Stimulated activated CD4-positive, alpha-beta T cell treated with anti-CD3 and anti-CD28 coated beads, Interleukin-2, amount 100 ng/mL, for 24 hours (primary cell): ENCODE measurements at places on chromosomes 5 and 9.

DNA sequence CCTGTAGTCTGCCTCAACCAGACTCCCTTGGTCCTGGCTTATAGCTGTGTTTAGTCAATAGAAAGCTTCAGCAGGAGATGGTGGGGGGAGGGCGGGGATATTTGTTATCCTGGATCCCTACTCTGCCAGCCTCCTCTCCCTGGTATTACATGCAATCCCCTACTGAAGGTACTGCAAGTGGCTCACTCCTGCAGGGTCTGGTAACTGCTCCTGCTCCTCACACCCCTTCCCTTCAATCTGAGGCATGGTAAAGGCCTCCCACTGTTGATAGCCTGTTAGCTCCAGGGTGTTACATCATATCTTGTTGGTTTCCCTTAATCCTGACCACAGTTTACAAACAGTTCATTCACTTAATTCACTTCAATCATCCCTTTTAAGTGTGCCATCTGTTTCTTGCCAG is 137.5 kb downstream of the AP3B1 start:
- no peak for DNase-seq

DNA sequence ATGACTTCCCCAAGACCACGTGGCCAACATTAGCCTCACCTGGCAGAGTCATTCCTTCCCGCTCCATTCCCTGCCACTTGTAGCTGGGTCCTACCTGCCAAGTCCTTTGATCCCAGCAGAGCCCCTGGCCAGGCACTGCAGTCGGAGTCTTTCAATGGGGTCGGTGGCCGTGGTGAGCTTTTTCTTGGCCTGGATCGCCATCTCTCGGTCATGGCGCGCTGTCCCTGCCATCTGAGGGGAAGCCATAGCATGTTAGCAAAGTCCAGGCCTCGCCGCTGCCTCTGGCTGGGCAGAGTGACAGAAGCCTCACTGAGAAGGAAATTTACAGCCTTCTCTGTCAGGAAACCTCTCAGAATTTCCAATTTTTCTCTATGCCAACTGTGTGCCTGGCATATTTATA is 17.5 kb downstream of the CAPSL start:
- no peak for DNase-seq

GRCh38 chr9:61667559-61668121 is 477.8 kb downstream of the SPATA31A7 start:
- DNase-seq, result no peak

DNA sequence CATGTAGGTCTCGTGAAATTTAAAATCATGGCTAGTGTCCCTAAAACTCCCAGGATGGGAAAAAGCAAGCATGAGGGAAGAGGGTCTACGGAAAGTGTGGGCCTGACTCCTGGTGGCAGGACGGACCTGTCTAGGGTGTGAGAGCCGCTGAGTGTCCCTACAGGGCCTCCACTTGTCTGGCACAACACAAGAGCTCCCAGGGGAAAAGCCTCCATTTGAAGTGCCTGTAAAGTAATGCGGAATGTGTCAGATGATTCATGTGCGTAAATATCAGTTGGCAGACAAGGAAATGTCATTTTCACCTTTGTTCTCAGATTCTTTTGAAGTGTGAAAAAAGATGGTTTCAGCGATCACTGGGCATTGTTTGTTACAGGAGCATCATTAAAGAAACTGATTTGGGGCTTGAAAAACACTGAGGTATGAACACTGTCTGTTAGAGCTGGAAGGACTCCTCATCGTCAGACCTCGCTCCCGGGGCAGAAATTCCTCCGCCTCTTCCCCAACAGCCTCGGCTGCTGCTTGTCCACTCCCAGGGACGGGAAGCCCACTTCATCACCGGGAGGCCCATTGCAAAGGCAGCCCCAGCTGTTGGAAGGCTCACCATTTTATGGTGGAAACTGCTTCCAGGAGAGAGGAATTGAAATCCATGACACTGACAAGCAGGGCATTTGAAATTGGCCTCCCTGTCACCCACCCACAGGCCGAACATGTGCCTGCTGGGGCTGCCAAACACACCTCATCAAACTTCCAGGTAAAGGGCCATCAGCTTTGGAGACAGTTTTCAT is 240.8 kb downstream of the FSTL4 start:
- DNase-seq, result no peak

DNA sequence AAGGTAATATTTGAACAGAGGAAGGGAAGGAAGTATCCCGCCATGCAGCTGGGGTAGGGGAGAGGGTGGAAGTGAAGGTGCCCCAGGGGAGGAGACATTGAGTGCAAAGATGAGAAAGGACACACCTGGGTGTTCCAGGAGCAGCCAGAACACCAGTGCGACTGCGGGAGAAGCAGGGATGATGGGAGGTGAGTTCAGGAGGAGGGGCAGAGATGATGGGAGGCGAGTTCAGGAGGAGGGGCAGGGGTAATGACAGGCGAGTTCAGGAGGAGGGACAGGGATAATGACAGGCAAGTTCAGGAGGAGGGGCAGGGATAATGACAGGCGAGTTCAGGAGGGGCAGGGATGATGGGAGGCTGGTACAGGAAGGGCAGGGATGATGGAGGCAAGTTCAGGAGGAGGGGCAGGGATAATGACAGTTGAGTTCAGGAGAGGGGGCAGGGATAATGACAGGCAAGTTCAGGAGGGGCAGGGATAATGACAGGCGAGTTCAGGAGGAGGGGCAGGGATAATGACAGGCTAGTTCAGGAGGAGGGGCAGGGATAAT is 17.2 kb upstream of the SPOCK1 start:
- no peak for DNase-seq

DNA sequence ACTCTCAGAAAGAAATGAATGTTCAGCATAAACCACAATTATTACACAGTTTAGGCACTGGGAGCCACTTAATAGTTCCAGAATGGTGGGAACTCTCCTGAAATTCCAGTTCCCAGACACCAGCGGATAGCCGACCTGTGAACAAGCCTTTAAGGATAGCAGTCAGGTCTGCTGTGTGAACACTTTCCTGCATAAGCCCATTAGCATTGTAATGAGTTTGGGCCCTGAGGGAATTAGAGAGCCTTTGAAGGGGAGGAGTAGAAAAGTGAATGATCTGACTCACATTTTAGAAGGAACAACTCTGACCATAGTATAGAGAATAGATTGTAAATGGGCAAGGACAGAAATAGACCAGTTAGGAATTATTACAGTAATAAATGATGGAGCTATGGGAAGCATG is 189.1 kb downstream of the ADGRV1 start:
- no peak for DNase-seq

DNA sequence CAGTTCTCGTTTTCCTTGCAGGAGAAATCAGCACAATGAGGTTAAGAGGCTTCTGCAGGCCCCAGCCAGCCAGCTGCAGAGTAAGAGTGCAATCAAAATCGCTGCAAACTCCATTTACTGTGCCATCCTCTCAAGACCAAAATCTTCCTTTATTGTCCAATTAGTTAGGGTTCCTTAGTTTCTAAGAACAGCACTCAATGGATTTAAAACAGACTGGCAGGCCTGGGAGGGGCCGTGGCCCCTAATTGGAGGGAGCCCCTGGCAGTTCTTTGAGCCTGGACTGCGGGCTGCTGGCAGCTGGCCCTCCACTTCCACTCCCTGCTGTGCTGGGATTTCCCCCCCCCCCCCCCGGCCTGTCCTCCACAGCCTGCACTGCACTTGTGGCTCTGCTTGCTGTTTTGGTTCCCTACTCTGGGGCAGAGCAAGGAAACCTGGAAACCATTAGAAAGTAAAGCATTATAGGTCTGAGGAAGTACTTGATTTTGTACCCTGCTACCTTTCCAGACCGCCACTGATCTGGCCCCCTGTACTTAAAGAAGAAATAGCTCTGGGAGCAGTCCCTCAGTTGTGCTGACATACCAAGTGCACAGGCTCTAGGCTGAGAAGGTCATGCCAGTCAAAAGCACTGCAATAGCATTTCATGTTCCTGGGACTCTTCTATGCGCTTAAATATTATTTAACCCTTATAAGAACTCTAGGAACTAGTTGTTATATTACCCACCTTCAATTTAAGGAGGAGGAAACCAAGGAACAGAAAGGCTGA is 129.0 kb downstream of the APBA1 start:
- DNase-seq, result no peak

- no peak for DNase-seq
These were observed 2.8 kb upstream of the STOML2 start for GRCh38 chr9:35105571-35106342.

DNA sequence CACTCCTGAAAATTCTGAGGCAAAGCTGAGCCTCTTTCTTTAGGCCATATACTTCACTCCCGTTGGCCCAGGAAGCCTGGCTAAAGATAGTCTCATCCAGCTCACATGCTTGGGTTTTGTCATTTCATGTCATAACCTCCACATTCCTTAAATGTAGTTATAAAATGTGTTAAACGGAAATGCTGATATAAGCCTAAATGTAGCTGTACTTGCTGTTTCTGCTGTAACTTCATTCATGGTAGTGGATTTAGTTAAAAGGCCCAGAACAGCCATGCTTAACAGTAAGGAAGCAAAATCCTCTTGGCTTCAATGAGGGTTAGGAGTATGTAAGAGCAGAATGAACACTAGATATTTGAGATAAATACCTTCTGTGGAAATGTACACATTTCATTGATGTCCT is 135.8 kb upstream of the TMEM161B start:
- no peak for DNase-seq

DNA sequence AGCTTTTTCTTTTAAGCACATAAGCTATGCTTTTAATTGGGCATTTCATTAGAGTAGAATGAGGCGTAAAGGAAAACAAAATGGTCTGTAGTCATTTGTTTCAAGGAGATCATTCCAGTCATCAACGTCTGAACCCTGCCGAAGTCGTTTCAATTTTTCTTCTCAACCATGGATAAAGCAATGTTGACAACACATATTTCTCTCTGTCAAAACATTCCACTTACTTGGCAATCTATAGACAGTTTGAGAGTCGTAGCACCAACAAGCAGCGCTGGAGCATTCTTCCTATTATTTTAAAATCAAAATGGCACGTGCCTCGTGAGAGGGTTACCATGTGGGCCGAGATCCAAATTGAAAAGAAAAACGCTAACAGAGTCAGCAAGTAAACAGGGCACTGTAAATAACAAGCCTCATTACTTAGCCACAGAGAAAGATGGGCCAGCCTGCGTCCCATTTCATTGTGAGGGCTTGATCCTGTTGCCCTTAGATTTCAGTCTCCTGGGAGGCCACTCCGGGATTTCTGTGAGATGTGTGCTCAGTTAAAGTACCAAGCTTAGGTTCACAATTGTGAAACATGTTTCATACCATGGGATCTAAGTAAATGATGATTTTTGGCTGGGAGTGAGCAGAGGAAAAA is 422.9 kb downstream of the DTWD2 start:
- no peak for DNase-seq

DNA sequence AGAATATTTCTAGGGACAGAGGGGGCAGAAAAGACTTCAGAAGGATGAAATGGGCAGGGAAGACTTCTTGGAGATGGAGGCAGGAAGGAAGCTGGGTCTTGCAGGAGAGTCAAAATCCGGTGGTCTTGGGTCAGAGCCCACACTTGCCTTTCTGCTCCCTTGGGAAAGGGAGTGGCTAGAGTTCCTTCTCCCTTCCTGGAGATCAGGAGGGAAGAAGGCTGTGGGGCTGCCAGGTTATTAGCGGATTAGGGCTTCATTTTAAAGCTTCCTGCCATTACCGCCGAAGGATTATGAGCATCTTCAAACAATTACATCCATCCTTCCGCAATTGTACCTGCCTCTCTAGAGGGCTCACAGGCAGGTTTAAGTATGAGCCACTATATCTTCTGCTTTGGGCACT is 19.2 kb upstream of the SYNPO start:
- DNase-seq, result no peak

DNA sequence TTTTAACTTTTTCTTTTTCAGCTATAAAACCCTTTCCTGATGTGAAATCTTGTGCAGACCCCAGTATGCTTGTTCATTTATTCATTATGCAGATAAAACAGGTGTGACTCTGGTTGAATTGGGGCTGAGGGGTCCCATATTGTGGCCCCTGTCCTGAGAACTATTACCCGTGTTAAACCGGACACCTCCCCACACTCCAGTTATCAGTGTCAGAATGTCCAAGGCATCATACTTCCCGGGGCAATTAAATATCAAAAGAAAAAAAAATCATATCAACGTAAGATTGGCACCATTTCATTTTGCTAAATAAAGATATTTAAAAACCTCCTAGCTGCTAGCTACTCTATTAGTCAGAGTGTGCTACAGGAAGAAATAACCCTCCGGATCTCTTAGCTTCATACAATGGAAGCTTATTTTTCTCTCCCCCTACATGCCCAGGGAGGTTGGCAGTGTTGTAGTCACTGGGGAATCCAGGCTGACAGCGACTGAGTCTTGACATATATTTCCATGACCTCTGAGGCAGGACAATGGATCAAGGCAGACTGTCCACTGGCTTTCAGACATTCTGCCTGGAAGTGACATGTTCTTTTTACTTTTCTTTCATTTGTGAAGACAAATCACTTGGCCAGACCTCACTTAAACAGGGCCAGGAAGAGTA is 170.0 kb downstream of the SEC61B start:
- no peak for DNase-seq

DNA sequence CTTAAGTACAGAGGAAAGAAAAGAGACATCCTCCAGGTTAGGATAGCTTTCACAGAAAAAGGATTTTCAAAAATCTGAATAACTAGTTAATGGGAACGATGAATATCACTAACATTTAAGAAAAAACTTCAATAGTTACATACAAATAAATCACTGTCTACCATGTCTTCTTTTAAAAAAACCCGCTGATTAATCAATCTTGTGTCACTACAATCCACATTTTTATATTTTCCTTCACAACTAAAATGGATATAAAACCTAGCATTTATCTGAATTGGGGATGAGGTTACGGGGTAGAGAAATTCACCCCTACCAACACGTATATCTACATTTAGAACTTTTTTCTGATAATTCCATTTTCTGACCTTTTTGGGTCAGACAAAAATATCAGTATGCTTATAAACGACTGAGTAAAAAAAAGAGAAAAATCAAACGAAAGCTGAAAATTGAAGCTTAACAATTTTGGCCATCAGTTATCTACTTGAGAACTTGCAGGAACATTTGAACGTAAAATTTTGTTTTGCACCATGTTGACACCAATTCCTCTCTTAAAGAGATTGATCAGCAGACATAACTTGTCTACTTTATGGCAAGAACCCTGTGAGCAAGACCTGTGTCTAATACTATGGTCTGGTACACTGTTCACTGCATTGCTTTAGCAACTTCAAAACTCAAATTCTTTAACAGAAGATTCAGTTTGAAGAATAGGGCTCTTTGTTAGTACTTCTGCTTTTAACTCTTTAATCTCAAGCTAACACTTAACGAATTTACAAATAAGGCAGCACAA is 4.8 kb downstream of the NR3C1 start:
- DNase-seq, result no peak

- DNase-seq, result no peak
These were observed 292.7 kb downstream of the CWC27 start for GRCh38 chr5:65061250-65061973.

- no peak for DNase-seq
These were observed 64.0 kb upstream of the ERBIN start for GRCh38 chr5:65862384-65862783.
